SJSA1 (cell line): ENCODE measurements at places on chromosomes 7 and 10. TPM values are rescaled to one million over a fixed set of nuclear protein-coding genes. Genes with fewer than 3 reads are reported as not detected.

Gene AKR1C8
- total RNA-seq, result 0.16 TPM in 1 of 2 replicates, not detected in the other

Gene THSD7A
- not detected in 2 replicates for total RNA-seq

Gene CARD11
- 0.22 and 0.50 TPM in 2 replicates for total RNA-seq

Gene ABCC2
- 0.47 and 1.3 TPM in 2 replicates for total RNA-seq

Gene PDZD7
- 0.50 and 1.3 TPM in 2 replicates for total RNA-seq

Gene IL15RA
- 1.1 and 1.8 TPM in 2 replicates for total RNA-seq

- H3K27me3 ChIP-seq, result no peaks in the 10 kb centered on the region
- no peaks in the 10 kb centered on the region for H3K4me1 ChIP-seq
- no peaks in the 10 kb centered on the region for H3K36me3 ChIP-seq
- H3K27ac ChIP-seq, result no peak overlapping the region
Measured at GRCh38 chr7:138816650-138817049, 18.7 kb upstream of the ATP6V0A4 start.

- H3K4me1 ChIP-seq, result no peaks in the 10 kb centered on the region
- no peak overlapping the region for H3K27ac ChIP-seq
- H3K4me3 ChIP-seq, result no peak overlapping the region
- no peaks in the 10 kb centered on the region for H3K36me3 ChIP-seq
Measured at GRCh38 chr10:85946713-85947326, 419.8 kb downstream of the GRID1 start.

GRCh38 chr7:142866361-142867096, 11.7 kb downstream of the EPHB6 start:
- no peak overlapping the region for H3K4me3 ChIP-seq
- no peaks in the 10 kb centered on the region for H3K36me3 ChIP-seq
- H3K4me1 ChIP-seq, result no peaks in the 10 kb centered on the region
- no peak overlapping the region for H3K27ac ChIP-seq

- no peak overlapping the region for H3K27ac ChIP-seq
- H3K36me3 ChIP-seq, result no peaks in the 10 kb centered on the region
- no peaks in the 10 kb centered on the region for H3K27me3 ChIP-seq
- no peaks in the 10 kb centered on the region for H3K4me1 ChIP-seq
Measured at GRCh38 chr10:85900061-85900460, 466.5 kb downstream of the GRID1 start.
